NCI-H345 (cell line): ENCODE measurements at places on chromosomes 6 and 20.
A peak's percentile ranks its signal among the peaks of the same experiment; 100 is the strongest.

GRCh38 chr6:154403788-154404187 lies 47.2 kb upstream of the IPCEF1 start:
- peak; percentile 53 for DNase-seq

DNA sequence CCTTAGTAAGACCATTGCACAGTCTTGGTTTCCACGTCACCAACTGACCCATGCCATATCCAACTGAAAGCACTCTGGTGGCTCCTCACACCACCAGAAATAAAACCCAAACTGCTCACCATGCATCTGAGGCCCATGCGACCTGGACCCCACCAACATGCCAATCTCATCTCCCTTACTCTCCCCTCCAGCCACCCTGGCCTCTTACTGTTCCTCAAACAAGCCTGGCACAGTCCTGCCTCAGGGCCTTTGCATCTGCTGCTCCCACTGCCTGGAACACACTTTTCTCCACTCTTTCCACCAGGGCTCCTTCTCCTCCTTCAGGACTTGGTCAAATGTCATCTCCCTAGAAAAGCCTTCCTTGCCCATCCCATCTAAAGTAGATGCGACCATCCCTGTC lies 8.7 kb downstream of the PREX1 start:
- DNase-seq, result no peak

GRCh38 chr6:5567352-5567751 lies 306.0 kb downstream of the FARS2 start:
- no peak for DNase-seq

GRCh38 chr6:43496370-43497128 lies 13.6 kb downstream of the LRRC73 start:
- DNase-seq, result no peak

DNA sequence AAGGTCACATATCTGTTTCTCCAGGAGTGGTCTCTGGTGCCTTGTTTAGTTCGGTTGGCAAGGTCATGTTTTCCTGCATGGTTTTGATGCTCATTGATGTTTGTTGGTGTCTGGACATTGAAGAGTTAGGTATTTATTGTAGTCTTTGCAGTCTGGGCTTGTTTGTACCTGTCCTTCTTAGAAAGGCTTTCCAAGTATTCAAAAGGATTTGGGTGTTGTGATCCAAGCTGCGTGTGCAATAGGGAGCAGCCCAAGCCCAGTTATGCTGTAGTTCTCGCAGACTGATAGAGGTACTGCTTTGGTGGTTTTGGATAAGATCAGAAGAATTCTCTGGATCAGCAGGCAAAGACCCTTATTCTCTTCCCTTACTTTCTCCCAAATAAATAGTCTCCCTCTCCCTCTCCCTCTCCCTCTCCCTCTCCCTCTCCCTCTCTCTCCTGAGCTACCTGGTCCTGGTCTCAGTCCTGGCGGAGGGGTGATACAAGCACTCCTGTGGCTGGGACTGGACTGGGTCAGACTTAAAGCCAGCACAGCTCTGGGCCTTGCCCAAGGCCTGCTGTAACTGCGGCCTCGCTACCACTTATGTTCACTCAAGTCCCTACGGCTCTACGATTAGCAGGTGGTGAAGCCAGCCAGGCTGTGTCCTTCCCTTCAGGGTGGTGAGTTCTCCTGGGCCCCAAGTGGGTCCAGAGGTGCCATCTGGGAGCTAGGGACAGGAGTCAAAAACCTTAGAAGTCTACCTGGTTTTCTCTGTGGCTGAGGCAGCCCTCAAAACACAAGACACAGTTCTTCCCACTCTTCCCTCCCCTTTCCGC lies 27.3 kb upstream of the GRM4 start:
- DNase-seq, result no peak

- no peak for DNase-seq
These were observed 5.1 kb upstream of the BPI start for GRCh38 chr20:38298768-38299288.

DNA sequence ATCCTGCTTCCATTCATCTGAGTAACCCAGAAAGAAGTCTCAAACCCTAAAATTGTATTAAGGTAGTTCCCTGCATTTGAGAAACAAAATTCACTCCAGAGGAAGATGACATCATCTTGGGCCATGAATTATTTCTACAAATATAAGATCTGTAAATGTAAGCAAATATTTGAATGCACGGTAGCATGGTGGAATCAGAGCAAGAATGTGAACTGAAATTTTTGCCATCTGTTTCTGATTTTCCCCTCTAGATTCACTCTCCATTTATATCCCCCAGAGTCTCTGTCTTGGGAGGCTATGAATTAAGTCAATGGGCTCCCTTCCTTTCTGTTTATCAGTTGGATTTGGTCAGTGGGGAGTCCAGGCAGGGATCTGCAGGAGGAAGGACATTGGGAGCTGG lies 5.8 kb upstream of the MAP3K5 start:
- no peak for DNase-seq

GRCh38 chr20:18541741-18542140 lies 25.5 kb upstream of the SMIM26 start:
- no peak for DNase-seq

DNA sequence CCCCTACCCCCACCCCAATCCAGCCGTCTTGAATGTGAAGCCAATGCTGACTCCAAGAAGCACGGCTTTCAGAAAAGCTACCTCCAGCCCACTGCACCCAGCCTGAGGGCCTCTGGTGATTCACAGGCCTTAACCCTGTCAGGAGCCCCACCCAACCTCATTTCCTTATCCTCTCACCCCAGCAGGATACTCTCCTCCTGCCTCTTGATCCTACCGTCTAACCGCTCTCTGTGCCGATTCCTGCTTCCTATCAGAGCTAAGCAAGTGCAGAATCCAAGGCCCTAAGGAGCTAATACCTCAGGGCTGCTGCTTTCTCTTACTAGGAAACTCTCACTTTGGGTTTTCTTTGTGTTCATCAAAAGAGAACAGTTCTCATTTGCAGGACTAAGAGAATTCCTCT lies 47.2 kb downstream of the TRERF1 start:
- no peak for DNase-seq

GRCh38 chr6:33836806-33837469 lies 33.1 kb upstream of the MLN start:
- no peak for DNase-seq

- no peak for DNase-seq
These were observed 37.5 kb upstream of the SMOC2 start for GRCh38 chr6:168403370-168404005.

GRCh38 chr6:152957796-152958195 lies 25.0 kb downstream of the FBXO5 start:
- DNase-seq, result no peak

- no peak for DNase-seq
These were observed 161.2 kb upstream of the SUPT3H start for GRCh38 chr6:45538641-45539547.

GRCh38 chr6:106255306-106255705 lies 70.3 kb downstream of the ATG5 start:
- DNase-seq, result no peak

GRCh38 chr20:53814060-53814459 lies 220.4 kb upstream of the ZNF217 start:
- no peak for DNase-seq
